ENCODE measurements at places on chromosomes 7 and 10. TPM values are rescaled to one million over a fixed set of nuclear protein-coding genes. Genes with fewer than 3 reads are reported as not detected.

DNA sequence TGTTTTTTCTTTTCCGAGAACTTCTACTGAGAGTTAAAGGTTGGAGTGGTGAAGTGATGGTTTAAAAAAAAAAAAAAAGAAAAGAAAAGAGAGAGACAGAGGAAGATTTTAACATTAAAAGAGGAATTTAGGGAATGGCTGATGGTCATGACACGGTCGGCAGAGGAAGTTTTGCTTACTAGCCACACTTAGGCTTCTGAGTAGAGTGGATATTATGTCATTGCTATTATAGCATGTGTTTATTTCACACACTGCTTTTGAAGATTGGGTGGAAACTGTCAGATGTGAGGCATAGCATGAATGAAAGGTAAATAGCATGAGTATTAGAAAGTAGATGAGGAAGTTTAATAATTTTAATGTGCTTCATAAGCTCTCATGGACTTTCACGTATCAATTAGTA lies 2.5 kb downstream of the KAT6B start:
- no peak for DNase-seq
- H3K4me1 ChIP-seq, result peaks cover 31% of the 10 kb centered on the region
- no peaks in the 10 kb centered on the region for H3K27me3 ChIP-seq
- H3K36me3 ChIP-seq, result no peaks in the 10 kb centered on the region

DNA sequence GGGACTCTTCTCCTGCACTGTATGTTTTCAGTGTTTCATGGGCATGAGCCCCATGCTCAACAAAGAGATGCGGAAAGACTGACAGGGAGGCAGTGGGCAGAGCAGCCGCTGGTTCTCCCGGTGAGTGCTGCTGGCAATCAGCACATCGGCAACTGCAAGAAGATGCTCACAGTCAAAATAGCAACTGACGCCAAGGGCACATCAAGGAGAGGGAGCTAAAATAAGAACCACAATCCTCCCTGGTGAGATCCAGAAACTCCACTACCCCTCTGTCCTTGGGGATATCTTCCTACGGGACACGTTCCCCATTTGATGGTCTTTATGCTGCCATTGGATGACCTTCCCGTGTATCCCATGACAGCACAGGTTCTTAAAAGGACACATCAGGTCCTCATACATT lies 28.9 kb upstream of the SVIL start:
- DNase-seq, result no peak
- H3K27me3 ChIP-seq, result no peaks in the 10 kb centered on the region
- no peaks in the 10 kb centered on the region for H3K36me3 ChIP-seq
- no peaks in the 10 kb centered on the region for H3K4me1 ChIP-seq

DNA sequence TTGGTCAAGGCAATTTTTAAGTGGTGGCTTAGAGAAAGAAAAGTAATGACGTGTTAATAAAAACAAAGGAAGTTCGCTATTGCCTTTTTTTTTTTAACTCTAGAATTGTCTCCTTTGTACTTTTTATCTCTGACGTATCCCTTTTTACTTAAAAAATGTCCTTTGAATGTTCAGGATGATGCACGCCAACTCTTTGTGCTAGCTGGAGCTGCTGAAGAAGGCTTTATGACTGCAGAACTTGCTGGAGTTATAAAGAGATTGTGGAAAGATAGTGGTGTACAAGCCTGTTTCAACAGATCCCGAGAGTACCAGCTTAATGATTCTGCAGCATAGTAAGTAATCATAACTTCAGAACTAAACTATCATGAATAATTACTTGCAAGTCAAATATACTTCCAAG lies 64.4 kb downstream of the GNAI1 start:
- DNase-seq, result no peak
- no peak overlapping the region for H3K27ac ChIP-seq
- H3K27me3 ChIP-seq, result no peaks in the 10 kb centered on the region
- H3K4me3 ChIP-seq, result no peak overlapping the region

- no peak for DNase-seq
- H3K27ac ChIP-seq, result peak overlapping the region; percentile 99
- H3K4me1 ChIP-seq, result peaks cover 12% of the 10 kb centered on the region
- peak overlapping the region; percentile 94 for H3K4me3 ChIP-seq
Observed at GRCh38 chr10:72353028-72353964, 1.4 kb downstream of the DNAJB12 start.

GRCh38 chr7:151663382-151664100 lies 143.8 kb upstream of the RHEB start:
- no peaks in the 10 kb centered on the region for H3K4me1 ChIP-seq
- H3K27me3 ChIP-seq, result peaks cover 33% of the 10 kb centered on the region
- DNase-seq, result no peak
- H3K36me3 ChIP-seq, result no peaks in the 10 kb centered on the region

DNA sequence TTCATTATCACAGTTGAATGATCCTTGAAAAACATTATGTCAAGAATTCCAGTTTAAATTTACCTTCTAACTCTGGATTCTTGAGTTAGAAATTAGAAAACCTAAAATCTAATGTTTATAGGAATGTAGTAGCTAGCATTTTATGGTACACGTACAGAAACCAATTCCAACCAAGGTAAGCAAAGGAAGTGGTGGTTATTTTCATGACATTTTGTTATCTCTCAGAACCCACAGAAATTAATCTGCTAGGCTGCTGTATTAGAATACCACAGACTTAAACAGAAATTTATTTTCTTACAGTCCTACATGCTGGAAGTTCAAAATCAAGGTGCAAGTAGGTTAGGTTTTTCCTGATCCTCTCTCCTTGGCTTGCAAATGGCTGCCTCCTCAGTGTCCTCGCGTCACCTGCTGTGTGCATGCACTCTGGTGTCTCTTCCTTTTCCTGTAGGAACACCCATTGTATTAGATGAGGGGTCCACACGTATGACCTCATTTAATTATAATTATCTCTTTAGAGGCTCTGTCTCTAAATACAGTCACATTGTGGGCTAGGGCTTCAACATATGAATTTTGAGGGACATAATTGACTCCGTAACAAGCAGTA lies 8.5 kb upstream of the CSTF2T start:
- no peak for DNase-seq
- no peak overlapping the region for H3K4me3 ChIP-seq
- H3K36me3 ChIP-seq, result no peaks in the 10 kb centered on the region

The OR9A2 gene
- total RNA-seq, result not detected

The APBB1IP gene
- 0.22 TPM for total RNA-seq

The AUTS2 gene
- total RNA-seq, result 0.58 TPM

The CDHR3 gene
- 0.34 TPM for total RNA-seq
